K562 (cell line): ENCODE measurements at places on chromosomes 2 and 18. TPM values are rescaled to one million over a fixed set of nuclear protein-coding genes. Genes with fewer than 3 reads are reported as not detected.

The CSRNP3 gene
- total RNA-seq, result 0.04 TPM in 1 of 2 replicates, not detected in the other

The EPB41L3 gene
- 0.44 TPM in 1 of 2 replicates, not detected in the other for total RNA-seq

The SLC16A14 gene
- total RNA-seq, result not detected in 2 replicates

The LINC00305 gene
- total RNA-seq, result not detected in 2 replicates

The TLX2 gene
- total RNA-seq, result not detected in 2 replicates

The ABCB11 gene
- total RNA-seq, result 0.18 and 0.25 TPM in 2 replicates

The PAX3 gene
- total RNA-seq, result not detected in 2 replicates

The FHOD3 gene
- 0.11 TPM in 1 of 2 replicates, not detected in the other for total RNA-seq

The DYNC2LI1 gene
- 12.5 and 14.1 TPM in 2 replicates for total RNA-seq

The HOXD8 gene
- not detected in 2 replicates for total RNA-seq

The MOCOS gene
- total RNA-seq, result 12.4 TPM in 2 replicates

The LONRF2 gene
- 3.6 and 5.0 TPM in 2 replicates for total RNA-seq

The TSHZ1 gene
- total RNA-seq, result 6.3 and 7.2 TPM in 2 replicates

The SLC1A4 gene
- total RNA-seq, result 18.5 and 24.0 TPM in 2 replicates

The DSG4 gene
- total RNA-seq, result not detected in 2 replicates

DNA sequence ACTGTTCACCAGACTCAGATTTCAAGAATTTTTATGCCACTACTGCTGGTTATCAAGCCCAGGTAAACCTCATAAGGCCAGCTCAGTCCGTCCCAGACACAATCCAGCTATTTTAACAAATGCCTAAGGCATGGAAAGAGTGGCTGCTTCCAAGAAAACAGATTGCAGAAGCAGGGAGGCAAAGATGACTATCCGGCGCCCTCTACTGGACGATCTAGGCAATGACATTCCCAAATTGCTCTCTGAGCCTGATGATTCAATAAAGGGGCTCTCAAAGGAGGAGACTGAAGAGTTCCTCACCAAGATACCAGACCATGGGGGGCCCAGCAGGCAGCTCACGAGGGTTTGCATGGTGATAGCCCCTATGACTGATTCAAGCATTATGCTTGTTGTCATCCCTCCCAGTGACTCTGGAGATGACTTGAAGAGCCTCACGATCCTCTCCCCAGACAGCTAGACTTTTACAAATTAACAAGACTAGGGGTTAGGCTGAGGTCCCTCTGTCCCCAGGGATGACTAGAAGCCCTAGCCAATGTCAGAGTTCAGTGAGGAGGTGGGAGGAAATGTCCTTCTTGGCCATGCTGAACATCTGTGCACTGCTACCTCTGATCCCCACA lies 25.0 kb downstream of the SERPINB8 start:
- peak; percentile 30 for DNase-seq

- no peak for DNase-seq
Measured at GRCh38 chr2:150612957-150613710, 125.7 kb upstream of the RND3 start.

DNA sequence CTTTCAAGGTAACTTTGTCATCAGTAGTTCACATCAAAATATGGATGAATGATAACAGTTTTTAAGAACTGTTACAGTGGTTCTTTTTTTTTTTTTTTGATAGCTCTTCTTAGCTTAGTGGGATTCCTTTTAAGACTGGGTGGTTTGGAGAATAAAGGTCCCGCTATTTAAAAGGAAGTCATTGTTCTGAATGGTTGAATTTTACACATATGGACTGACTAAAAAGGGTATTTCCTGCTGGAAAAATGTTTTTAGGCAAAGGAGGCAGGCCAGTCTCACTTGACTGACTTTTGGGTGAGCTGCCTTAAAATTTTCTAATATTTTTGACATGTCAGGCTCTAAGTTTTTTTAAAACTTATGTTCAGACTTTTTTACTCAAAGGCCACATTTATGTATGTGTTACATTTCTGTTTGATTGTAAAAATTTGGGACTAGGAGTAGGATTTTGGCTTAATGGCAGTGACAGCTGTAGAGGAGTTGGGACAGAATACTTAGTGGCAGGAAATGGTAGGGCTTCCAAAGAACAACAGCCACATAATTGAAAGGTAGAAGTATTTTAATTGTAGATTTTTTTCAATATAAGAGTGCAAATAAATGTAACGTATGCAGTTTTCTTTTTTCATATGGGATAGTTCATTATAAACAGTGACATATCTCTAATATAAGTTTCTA lies 13.7 kb downstream of the VAPA start:
- no peak for DNase-seq

GRCh38 chr2:66679442-66679841 lies 244.5 kb downstream of the MEIS1 start:
- no peak for DNase-seq

- DNase-seq, result no peak
Measured at GRCh38 chr2:64731746-64732145, 78.0 kb upstream of the SERTAD2 start.

DNA sequence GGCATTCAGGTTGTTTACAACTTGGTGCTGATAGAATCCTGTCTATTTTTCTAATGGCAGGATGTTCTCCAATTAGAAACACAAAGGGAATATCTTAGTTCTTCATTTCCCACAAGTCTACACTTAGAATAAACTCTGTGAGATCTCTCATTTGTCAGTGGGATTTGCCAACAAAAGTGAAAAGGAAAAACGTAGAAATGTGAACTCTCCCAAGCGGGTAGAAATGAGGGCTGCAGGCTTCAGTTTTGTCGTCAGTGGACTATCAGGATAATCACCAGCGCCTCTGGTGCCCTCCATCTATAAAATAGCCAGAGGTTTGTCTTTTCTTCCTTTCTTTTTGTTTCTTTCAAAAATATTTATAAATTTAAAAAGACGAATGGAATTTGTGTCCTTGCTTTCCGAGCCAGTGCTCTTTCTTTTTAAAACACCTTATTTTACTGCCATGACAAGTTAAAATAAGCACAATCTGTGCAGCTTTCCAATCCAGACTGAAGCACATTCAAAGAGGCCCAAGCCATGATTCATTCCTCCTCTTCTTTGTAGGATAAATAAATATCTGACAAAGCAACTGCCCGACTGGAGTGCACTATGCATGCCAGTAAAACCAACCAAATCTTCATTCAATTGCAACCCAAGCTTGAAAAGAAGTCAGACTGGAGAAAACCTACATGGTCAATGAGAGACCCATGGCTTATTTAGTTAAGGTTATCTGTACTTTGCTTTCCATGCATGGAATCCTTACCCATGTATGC lies 185.8 kb downstream of the ANKRD44 start:
- no peak for DNase-seq

DNA sequence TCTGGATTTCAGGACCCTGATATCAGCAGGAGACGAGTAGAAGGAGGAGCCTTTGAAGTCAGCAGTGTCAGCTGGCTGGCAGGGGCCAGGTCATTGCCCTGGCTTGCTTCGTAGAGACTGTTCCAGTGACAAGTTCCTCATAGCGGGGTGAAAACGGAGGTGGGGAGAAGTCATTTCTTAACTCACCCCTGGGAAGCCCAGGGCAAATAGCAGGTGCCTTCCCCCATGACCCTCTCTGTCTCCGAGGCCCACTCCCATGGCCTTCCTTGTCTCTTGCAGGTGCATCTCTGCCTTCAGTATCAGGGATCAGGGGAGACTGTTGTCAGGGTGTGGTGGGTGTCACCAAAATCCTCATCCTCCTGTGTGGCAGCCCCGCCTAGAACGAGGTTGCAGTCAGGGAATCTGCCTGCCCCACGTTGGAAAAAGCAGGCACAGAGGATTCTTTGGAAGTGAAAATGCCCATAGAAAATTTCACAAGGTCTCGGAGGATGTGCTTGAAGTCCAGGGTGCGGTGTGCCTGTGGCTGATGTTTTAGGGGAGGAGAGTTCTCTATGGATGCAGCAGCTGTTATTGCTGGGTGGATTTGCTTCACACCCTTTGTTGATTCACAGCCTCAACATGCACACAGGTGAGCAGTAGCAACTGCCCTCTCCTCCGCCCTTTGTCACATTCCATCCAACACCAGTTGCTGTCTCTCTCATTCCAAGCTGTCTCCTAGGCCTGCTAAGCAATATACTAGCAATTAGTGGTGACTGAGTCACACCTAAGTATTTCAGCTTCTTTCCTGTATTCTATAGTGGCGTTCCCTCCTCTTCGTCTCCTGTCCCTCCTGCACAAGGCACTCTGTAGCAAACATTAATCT lies 142.6 kb upstream of the FHL2 start:
- DNase-seq, result no peak

- DNase-seq, result no peak
Measured at GRCh38 chr2:237455764-237456163, 31.3 kb upstream of the MLPH start.

DNA sequence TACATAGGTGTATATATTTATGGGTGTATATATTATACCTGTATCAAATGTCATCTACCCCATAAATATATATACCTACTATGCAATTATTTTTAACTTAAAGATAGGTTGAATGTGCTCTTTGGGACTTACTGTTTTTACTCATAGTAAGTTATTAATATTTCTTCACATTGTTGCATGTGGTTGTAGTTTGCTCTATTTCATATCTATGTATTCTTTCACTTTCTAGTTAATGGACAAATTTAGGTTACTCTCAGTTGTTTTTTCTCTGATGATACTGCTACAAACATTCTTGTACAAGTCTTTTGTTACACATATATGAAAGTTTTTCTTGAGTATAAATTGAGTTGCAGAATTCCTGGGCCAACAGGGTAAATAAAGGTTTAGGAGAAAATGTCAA lies 601.8 kb upstream of the ID2 start:
- no peak for DNase-seq

- DNase-seq, result peak; percentile 39
Measured at GRCh38 chr18:49514577-49514976, 27.5 kb upstream of the C18orf32 start.

- no peak for DNase-seq
Measured at GRCh38 chr2:24540011-24540477, 49.0 kb downstream of the NCOA1 start.

- DNase-seq, result peak; percentile 45
Measured at GRCh38 chr2:199987586-199987985, 32.2 kb downstream of the MAIP1 start.

DNA sequence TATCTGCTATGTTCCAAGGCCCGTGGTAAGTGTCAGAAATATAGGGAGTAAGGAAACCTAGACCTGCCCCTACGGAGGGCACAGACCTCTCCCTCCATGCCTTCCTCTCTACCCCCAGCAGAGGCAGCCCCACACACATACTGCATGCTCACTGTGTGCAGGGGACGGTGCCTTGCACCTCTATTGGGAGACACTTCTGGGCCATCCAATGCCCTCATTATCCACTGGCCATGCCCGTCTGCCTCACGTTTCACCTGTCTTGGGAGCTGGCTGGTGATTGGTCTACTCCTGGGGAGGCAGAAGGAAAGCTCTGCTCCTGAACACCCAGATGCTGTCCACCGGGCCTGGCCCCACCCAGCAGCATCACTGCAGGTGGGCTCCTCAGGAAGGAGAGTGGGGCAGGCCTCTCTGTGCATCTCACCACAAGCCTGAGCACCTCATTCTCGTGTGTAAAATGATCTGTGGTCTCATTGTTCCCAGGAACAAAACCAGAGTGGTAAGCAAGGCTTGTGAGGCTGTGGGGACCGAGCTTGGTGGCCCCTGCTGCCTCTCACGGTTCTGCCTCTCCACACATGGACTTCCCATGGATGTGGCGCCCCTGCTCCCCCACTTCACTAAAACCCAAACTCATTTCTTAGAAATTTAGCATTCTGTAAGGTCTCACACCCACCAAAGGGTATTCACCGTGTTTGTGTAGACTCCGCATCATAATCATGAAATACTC lies 312.5 kb upstream of the HS6ST1 start:
- DNase-seq, result no peak

GRCh38 chr2:67130531-67131256 lies 266.4 kb upstream of the ETAA1 start:
- DNase-seq, result no peak

DNA sequence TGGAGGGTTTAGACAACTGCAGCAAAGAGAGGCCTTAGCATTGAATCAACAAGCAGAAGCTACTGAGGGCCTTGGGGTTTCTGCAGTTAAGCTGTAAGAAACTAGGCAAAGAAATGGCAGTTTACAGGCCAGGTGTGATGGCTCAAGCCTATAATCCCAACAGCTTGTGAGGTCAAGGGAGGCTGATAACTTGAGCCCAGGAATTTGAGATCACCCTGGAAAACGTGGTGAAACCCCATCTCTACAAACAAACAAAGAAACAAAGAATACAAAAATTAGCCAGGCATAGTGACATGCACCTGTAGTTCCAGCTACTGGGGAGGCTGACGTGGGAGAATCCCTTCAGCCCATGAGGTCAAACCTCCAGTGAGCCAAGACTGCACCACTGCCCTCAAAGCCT lies 421.6 kb upstream of the CHST9 start:
- DNase-seq, result no peak

DNA sequence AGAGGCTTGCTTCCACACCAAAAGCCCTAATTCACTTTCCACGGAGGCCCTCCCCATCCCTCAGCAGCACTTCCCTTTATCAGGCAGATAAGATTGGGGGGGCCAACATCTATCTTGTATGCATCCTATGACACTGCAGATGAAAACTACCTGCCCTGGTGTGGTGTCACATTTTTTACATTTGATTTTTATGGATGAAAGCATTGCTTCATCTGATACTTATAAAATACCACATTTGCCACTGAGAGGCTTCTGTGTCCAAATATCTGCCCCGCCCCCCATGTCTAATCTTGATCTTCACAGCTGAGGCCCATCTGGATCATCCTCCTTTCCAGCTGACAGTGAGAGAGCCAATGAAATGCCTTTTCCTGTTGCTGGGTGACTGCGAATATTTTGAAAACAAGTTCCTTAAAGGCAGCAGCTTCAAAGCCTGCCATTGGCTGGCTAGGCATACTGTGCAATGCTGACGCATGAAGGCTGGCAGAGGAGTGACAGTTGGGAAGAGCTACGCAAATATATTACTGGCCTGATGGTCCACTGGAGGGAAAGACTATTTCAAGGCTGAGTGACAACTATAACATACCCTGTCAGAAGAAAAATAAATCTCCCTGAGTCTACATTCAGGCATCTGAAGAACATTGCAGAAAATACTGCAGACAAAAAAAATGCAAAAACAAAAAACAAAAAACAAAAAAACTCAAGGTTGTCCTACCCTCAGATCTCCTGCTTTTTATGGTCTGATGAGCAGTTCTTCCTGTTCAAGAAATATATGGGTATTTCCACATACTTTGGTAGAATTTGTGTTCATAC lies 318.7 kb downstream of the PDE11A start:
- peak; percentile 54 for DNase-seq

GRCh38 chr2:85152895-85153294 lies 19.7 kb downstream of the TCF7L1 start:
- DNase-seq, result no peak
